ENCODE measurements at places on chromosomes 1 and 21.

- DNase-seq, result no peak
These were observed 21.0 kb downstream of the PDE9A start for GRCh38 chr21:42674351-42674940.

- DNase-seq, result no peak
These were observed 14.5 kb upstream of the IKBKE start for GRCh38 chr1:206455666-206456344.

DNA sequence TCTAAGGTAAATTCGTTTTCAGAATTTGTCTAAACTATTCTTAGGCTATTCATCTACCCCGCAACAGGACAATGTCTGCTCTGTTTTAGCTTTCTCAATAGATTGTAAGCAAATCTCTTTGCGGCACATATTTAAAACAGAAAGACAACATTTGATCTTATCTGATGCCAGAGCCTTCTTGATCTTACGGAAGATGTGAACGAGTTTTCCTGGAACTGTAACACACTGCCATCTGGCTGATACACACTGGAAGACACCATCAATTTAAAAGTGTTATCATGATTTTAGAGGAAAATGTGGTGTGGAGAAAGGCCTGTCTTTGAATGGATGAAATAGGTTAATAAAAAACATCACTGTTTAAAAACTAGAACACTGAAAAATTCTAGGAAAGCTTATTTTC is 36.1 kb downstream of the COA6 start:
- no peak for DNase-seq

GRCh38 chr1:99704356-99704816 is 58.5 kb downstream of the PALMD start:
- no peak for DNase-seq

DNA sequence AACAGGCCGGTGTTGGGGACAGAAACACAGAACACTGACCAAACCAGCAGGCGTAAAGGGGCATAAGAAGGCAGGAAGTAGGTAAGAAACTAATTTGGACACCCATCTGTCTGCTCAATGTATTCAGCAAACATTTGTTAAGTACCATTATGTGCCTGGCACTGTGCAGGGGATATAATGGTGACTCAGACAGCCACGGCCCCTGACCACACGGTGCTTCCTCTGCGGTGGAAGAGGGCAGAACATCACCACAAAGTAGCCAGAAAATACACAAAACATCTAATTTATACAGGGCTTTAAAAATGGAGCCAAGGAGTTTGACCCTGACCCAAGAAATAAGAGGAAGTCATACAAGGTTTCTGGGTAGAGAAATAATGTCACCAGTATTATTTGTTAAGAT is 12.9 kb downstream of the DNAJC11 start:
- DNase-seq, result no peak

- DNase-seq, result no peak
These were observed 11.0 kb downstream of the ZBTB7B start for GRCh38 chr1:155013632-155014031.

GRCh38 chr1:20358761-20359263 is 68.1 kb downstream of the VWA5B1 start:
- no peak for DNase-seq

Data from stimulated activated CD8-positive, alpha-beta memory T cell treated with anti-CD3 and anti-CD28 coated beads, Interleukin-2, amount 100 ng/mL, for 48 hours (primary cell).